ENCODE measurements at places on chromosomes 5 and 9. TPM values are rescaled to one million over a fixed set of nuclear protein-coding genes. Genes with fewer than 3 reads are reported as not detected.

- DNase-seq = no peak
Observed at GRCh38 chr9:134980516-134980915, 62.8 kb upstream of the FCN1 start.

DNA sequence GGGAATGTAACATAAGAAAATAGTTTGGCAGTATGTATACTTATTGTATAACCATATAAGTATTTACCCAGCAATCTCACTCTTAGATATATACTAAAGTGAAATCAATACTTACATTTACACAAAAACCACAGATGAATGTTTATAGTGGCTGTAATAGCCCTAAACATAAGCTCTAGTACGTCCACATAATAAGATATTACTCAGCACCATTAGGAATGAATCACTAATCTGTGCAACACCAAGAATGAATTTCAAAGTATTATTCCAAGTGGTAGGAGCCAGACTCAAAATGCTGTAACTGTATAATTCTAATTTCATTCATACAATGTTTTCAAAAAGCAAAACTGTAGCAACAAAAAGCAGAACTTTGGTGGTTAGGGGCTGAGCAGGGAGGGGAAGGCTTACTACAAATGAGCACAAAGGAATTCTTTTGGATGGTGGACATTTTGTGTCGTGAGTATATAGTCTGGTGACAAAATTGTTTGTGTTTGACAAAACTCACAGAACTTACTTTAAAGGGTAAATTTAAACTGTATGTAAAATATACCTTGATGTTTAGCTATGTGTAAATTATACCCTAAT, 11.9 kb upstream of the C5orf46 start:
- no peak for DNase-seq

- DNase-seq = no peak
Observed at GRCh38 chr9:121909111-121909510, 184.0 kb downstream of the TTLL11 start.

GRCh38 chr5:10886497-10886896, 125.5 kb upstream of the DAP start:
- no peak for DNase-seq

DNA sequence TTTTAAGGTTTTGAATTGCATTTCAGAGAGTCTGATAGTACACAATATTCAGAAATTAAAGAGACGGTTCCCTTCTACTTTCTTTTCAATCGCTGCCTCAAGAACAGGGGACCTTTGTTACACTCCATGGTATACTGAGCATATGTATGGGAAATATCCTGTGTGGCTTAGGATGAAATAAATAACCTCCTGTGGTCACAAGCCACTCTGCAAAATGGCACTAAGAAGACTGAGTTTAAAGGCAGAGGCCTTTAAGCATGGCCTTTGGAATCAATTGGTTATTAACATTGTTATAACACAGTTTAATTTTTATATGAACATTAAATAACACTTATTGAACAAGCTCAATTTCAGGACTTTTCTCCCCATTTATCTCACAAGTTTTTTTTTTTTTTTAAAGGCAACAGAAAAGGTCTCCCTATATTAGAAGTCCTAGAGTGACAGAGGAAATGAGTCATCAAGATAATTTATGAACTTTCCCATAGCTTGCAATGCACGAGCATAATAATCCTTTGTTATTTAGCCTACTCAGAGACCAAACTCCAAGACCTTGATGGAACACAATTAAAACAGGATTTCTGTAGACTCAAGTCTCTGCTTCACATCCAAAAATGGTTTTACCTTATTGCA, 341.9 kb downstream of the TMEM167A start:
- DNase-seq = no peak

- DNase-seq = peak; percentile 74
Observed at GRCh38 chr5:55633574-55634208, 78.4 kb downstream of the SLC38A9 start.

DNA sequence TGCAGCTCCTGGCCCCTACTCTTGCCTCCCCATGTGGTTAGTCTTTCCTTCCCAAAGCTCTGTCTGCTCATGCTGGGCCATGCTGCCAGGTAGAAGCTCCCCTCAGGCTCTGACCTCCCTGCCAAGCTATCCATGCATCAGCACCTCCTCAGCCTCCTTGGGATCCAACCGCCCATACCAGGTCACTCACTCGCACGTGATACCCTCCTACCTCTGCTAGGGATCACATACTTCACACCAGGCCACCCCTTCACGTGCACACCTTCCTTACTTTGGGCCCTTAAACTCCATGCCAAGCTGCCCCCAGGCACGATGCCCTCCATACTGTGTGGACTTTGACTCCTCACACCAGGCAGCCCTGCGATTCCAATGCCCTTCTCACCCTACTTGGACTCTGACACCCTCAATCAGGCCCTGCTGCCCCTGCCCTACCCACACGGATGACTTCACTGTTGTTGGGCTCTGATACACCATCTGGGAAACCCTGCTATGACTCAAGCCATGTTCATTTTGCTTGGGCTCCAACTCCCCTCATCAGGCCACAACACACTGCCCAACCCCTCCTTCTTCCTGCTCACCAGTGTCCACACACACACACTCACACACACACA, 34.1 kb downstream of the ZNF483 start:
- no peak for DNase-seq

IL9 gene
- not detected for total RNA-seq

PFN3 gene
- total RNA-seq = not detected

GFI1B gene
- not detected for total RNA-seq

FBP2 gene
- total RNA-seq = not detected

ADRA1B gene
- total RNA-seq = 0.41 TPM

NR2F1 gene
- 21.1 TPM for total RNA-seq

All from HFFc6 (cell line).